ENCODE measurements at places on chromosomes 5 and 9.

GRCh38 chr5:169945831-169946261, 34.4 kb downstream of the INSYN2B start:
- no peak for DNase-seq

GRCh38 chr9:8268881-8269280, 469.3 kb upstream of the DMAC1 start:
- DNase-seq, result no peak

DNA sequence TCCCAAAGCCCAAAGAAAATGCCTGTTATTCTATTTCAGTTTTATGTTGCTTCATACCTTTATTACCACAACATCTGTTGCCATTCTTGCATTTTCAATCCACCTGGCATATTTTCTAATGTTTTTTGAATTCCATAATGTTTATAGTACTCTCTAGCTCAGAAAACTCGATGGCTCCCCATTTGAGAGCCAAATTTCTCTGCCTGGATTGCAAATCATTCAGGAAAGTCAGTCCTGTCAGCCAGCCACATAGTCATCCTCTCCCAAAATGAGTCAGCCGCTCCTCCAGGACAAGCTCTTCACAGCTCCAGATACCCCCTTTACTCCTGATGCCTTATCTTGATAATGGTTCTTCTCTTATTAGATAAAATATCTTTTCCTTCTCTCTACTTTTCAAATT, 78.2 kb upstream of the ADCY2 start:
- no peak for DNase-seq

- no peak for DNase-seq
These were observed 162.0 kb downstream of the AP3B1 start for GRCh38 chr5:78132507-78132906.

- DNase-seq, result no peak
These were observed 110.4 kb downstream of the STARD4 start for GRCh38 chr5:111401906-111402305.

GRCh38 chr5:172815631-172816030, 18.4 kb upstream of the ERGIC1 start:
- no peak for DNase-seq

- DNase-seq, result peak; percentile 46
These were observed at the start of gene NEK6 for GRCh38 chr9:124257844-124258606. NEK6 (plus strand) TSS chr9:124257949; CDS start chr9:124301965, 44,016 bp downstream.

DNA sequence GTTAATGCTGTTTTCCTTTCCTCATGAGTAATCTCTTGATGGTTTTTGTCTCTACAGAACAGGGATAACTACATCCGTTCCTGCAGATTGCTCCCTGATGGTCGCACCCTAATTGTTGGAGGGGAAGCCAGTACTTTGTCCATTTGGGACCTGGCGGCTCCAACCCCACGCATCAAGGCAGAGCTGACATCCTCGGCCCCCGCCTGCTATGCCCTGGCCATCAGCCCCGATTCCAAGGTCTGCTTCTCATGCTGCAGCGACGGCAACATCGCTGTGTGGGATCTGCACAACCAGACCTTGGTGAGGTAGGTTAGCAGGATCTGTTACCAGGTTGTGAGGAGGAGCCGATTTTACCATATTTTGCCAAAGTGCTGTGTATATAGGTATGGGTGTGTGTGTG, 148.2 kb downstream of the TLE4 start:
- DNase-seq, result no peak

GRCh38 chr9:131885144-131885609, 145.3 kb upstream of the RAPGEF1 start:
- DNase-seq, result no peak

DNA sequence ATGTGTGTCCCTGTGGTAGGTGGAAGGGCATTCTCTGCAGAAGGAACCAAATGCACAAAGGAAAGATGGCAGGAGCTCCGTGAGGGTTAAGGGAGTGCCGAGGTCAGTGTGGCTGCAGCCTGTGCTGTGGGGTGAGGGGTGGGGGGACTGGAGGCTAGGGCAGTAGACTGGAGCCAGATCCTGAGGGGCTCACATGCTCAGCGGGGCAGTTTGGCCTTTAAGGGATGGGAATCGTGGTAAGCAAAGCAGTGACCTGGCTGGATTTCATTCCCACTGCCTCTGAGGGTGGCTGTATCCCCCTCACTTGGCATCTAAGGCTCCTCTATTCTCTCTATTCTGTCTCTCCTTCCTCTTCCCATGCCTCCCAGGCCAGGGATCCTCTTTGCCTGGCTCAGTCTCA, 15.6 kb downstream of the PITX1 start:
- DNase-seq, result no peak

- DNase-seq, result no peak
These were observed 23.9 kb downstream of the SECISBP2 start for GRCh38 chr9:89342213-89342612.

DNA sequence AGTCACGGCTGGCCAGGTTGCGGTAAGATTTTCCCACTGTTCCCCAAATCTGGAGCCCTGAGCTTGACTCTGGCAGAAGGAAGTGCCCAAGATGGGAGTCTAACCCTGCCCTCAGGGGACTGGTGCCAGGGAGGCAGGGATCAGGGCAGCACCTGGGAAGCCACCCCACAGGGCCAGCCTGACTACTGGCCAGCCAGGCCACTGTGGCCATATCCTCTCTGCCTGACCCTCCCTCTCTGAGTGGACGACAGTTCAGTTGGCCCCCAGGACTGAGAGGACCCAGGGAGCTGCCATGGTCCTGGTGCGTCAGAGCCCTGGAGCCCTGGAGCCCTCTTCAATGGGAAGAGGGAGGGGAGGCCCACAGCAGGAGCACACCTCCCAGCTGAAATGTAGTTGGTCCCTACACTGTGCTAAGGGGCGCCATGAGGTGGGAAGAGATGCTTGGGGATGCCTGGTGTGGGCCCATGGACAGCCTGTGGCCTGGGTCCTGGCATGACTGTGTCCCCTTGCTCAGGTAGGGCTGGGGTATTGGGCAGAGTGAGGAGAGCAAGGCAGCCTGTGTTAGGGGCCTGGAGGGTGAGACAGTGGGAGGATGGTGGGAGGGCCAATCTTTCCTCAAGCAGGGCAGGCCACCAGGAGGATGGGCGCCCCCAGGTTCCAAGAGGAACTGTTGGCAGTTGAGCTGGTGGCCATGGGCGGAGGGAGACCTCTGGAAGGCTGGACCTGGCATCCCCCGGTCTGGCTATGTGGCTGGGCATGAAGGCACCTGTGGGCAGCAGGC, 81.1 kb downstream of the PHF2 start:
- DNase-seq, result no peak

DNA sequence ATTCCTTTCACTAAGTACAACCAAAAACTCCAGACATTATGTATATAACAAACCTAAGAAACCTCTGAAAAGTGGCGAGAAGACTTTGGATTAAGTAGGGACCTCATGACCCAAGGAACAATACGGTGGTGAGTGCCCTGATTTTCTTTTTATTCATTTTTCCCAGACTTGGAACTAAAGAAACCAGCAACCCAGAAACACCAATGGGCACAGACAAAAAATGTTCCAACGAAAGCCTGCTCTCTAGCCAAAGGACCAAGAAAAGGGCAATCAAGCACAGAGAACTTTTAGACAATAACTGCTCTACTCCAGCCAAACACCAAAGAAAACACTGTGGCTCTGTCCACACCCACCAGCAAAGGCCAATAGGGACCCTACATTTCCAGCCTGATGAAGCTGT, 66.2 kb upstream of the SSBP2 start:
- no peak for DNase-seq

- DNase-seq, result no peak
These were observed 29.5 kb upstream of the ALDH1B1 start for GRCh38 chr9:38362852-38363588.

GRCh38 chr9:109506097-109506712, 8.1 kb upstream of the PTPN3 start:
- DNase-seq, result no peak

GRCh38 chr9:135905380-135906258, 1.7 kb downstream of the CAMSAP1 start:
- DNase-seq, result peak; percentile 82

DNA sequence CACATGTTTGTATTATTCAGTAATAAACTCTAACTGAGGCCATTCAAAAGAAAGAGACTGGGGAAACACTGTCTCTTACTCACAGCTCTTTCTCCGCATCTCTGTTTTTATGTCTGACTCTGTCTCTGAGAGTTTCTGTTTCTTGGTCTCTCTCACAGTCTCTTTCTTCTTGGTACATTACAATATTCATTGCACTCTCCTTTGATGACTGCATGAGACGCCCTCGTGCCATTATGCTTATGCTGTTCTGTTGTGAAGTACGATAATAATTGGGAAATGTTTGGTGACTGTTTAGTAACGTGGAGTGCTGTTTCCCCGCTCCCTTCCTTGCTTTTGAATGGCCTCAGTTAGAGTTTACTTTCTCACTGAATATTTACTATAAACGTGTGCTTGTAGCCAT, 25.3 kb upstream of the TLX3 start:
- no peak for DNase-seq

- no peak for DNase-seq
These were observed 175.8 kb downstream of the RAPGEF6 start for GRCh38 chr5:131459216-131459615.

GRCh38 chr9:130117376-130117775, 54.8 kb upstream of the NCS1 start:
- DNase-seq, result no peak

DNA sequence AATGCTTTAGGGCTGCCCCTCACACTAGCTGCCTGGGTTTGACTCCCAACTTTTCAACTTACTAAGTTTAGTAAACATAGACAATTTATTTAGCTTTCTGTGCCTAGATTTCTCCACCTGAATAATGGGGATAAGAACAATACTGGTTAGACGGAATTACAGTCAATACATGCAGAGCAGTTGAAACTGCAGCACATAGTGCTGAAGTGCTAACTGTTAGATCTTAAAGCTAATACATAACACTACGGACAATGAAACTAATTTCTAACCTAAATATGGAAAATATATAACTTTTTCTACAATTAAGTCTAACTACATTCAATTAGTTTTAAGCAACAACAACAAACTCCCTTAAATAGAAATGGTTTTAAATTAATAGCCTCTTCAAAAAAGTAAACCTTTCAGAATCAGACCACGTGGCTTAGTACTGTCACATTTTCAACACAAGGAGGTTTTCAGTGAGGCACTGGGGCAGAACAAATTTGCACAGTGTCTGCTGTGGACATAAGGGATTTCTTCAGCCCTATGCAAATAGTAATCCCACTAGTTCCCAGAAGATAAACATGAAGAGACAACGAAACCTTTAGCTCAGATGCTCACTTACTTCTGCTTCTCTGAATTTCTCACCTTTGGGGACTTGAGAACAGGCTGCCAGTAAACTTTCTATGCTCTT, 293.4 kb downstream of the EDIL3 start:
- no peak for DNase-seq

GRCh38 chr5:157247267-157247666, 18.7 kb upstream of the CYFIP2 start:
- peak; percentile 47 for DNase-seq

DNA sequence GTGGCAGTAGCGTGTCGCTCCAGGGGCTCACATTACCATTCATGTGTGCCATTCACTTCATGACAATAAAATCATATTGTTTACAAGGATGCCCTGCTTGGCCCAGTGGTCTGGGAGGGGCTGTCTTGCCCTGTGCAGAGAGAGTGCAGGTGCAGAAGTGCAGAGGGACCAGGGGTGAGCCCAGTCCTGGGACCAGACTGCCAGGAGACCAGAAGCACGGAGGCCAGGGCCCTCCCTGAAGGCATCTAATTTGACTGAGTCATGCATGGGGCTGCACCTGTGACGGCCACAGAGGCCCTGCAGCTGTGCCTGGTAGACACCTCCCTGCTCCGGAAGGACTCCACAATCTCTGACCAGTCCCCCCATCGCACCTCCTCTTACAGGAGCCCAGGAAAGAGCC, 164.4 kb upstream of the FOXD4L5 start:
- no peak for DNase-seq

DNA sequence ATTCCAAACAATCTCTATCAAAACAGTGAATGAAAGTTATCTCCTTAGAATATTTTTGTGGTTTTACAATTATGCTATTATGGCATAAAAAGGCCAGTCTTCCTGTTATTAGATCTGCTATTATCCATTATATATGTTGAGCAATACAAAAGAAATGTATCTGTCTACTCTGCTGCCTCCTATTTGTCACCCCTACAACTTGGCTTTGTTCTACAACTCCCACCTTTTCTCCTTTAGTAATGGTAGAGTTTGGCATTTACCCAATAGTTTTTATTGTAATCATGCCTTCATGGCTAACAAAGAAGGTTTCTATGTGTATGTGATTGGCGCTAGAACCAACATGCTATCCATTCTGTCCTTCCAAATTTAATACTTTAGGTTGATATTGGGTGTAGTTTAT, 189.2 kb upstream of the PRDM9 start:
- no peak for DNase-seq

DNA sequence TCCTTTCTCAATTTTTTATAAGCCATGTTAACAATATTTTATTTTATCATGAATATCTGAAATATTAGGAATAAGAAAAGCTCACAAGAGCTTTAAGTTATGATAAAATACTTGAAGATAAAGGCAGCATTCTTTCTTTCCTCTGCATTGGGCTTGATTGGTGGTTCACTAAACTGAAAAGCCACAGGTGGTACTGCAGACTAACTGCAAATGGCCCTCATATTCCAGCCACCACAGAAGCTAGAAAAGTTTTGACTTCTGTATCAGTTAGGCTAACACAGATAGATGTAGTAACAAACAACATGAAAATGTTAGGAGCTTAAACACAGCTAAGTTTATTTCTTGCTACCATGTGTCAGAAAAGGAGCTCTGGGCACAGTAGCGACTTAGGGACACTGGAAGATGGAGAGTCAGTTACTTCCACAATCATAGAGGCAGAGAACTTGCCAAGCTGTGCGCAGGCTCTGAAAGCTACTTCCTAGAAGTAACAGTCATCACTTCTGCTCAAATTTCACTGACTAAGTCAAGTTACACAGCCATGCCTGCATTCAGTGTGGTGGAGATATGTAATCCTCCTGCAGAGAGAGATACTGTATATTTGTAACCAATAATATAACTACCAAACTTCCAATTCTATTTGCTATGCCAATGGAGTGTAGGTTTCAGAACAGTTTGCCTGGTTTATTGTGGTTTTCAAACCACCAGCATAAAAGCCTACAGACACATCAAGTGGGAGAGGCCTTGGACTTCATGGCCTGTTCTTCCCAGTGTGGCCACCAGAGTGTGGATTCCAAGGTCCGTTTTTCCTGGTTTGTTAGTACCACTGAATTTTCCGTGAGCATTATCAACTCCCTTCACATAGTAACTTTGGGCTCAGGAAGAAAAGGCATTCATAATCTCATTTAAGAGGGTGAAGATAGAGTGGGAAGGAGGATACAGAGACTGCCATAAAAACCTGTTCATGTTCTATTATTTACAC, 268.3 kb downstream of the PJA2 start:
- no peak for DNase-seq

DNA sequence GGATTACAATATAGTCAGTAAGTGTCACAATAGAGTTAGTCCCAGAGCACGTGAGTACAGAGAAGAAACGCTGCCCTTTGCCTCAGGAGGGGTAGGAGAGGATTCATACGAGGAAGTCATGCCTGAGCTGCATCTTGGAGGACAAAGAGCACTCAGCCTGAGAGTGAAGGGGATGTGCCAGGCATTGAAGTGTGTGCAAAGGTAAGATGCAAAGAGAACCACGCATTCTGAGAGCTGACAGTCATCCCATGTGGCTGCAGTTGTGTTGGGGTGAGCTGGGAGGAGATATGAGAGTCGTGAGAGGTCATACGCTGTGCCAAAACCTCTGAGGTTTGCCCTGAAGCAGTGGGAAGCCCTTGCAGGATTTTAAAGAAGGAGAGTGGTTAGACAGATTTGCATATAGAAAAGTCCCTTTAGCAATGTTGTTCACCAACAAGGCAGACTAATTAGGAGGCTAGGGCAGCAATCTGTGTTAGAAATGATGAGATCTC, 97.5 kb downstream of the PIP5K1B start:
- DNase-seq, result no peak

- no peak for DNase-seq
These were observed 170.2 kb downstream of the GAPVD1 start for GRCh38 chr9:125431741-125432271.

- DNase-seq, result no peak
These were observed 48.1 kb upstream of the RIOK2 start for GRCh38 chr5:97231025-97231636.

All from activated naive CD4-positive, alpha-beta T cell treated with Interleukin-2 at 50 U/mL for 16 hours (primary cell).